ENCODE measurements at places on chromosomes 5 and 9.

GRCh38 chr9:86328156-86328555, 26.1 kb downstream of the TUT7 start:
- DNase-seq, result no peak

DNA sequence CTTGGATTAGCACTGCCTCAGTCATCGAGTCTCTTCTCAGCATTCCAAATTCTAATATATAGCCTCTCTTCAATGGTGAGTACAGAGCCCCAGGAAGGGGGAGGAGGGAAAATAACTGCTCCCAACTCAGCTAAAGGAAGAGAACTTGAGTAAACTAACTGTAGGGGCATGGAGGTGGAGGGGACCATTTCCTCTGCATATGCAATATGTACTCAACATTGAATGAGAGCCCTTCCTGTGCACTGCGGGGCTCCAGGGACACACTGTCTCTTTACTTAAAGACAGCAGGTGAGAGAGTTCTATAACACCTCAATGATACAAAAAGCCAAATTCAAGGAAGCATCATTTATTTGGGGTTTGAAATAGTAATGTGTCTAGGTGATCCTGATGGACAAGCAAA, 75.1 kb downstream of the GNAQ start:
- no peak for DNase-seq

- DNase-seq, result no peak
Measured at GRCh38 chr5:143554187-143554717, 150.8 kb upstream of the NR3C1 start.

- no peak for DNase-seq
Measured at GRCh38 chr9:36865731-36866635, 168.1 kb downstream of the PAX5 start.

- peak; percentile 69 for DNase-seq
Measured at GRCh38 chr5:69492391-69492922, at the start of gene OCLN. OCLN (plus strand) TSS chr5:69492790; CDS start chr5:69504245, 11,455 bp downstream.

DNA sequence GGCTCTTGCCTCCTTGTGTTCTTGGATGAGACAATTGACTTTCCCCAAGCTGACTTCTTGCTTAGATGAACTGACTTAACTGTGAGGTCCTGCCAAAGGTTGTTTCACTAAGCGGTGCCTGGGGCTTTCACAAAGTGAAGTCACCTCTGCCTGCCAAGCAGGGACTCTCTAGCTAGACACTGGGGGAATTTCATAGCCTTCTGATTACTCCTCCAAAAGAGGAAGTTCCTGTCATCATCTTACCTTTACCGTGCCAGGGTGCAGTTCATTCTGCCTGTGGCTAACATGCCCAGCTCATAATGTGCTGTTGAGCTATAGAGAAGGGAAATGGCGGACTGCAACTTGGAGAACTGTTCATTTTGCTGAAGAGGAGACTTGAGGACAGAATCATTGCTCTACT, 472.0 kb upstream of the WWC1 start:
- DNase-seq, result no peak

DNA sequence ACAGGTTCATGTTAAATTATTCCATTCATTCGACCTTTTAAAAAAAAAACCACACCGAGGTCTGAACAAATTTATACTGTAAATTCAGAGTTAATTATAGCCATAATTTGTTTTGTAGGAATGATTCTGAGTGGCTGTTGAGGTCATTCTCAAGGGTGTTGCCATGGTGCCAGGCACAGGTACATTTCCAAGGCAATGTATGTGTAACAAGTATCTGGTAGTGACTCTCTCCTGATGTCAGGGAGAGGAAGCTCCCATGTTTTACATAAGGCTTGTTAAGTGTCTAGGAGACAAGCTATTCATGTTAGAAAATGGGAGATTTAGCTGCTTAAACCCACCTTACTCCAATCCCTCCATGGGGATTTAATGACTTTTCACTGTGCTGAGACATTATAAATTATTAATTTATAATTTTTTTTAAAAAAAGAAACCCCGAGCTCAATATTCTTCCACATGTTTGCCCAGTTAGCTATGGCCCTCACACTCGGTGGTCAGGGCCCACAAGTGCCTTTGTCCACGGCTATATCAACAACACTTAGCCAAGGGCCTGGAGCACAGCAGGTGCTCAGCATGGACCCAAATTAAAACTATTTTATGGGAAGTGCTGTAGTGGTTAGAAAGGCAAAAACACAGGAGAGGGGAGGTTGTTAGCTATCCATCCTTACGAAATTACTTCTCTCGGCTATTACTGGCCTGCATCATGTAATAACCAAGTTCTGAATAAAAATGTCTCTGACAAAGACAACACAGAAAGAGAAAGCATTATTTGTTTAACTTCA, 154.6 kb upstream of the GNA14 start:
- peak; percentile 39 for DNase-seq

GRCh38 chr9:92119586-92119985, 4.4 kb upstream of the SPTLC1 start:
- DNase-seq, result no peak

- DNase-seq, result no peak
Measured at GRCh38 chr9:89814340-89815040, 209.7 kb downstream of the GADD45G start.

GRCh38 chr9:92350740-92351133, 25.0 kb downstream of the CENPP start:
- no peak for DNase-seq

DNA sequence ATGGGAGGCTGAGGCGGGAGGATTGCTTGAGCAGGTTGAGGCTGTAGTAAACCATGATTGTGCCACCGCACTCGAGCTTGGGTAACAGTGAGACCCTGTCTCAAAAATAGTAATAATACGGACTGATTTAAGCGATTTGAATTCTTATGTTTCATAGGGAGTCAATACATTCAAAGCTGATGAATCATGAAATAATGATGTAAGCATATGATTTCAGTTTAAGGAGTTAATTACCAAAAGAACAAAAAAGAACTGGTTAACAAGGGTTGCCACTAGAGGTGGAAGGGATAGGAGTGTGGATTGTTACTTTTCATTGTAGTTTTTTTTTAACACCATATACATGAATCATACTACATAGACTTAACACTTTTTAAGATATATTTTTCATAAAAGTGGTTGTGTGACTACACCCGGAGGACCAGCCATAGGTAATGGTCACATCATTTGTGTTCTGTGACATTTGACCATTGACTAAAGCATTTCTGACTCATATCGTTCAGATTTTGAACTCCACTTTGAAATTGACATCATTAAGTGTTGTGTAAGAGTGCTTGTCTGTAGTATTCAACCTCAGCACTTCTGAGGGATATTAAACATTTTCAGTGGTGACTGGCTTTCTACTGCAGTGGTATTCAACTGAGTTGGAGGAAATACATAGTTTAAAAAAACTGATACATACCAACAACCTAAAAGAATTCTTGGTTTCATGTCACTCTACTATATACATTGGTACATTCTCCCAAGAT, 7.0 kb downstream of the TRMT10B start:
- DNase-seq, result no peak

GRCh38 chr9:112378328-112379176, 1.4 kb upstream of the HSDL2 start:
- DNase-seq, result no peak

Data from NCI-H187 (cell line).